ENCODE measurements at places on chromosomes 12 and 14. TPM values are rescaled to one million over a fixed set of nuclear protein-coding genes. Genes with fewer than 3 reads are reported as not detected.

The KRT82 gene
- total RNA-seq, result not detected

The KERA gene
- total RNA-seq, result not detected

The OR10G2 gene
- not detected for total RNA-seq

The PPP1R3E gene
- 1.9 TPM for total RNA-seq

GRCh38 chr14:20781803-20782202 is 735 bp downstream of the RNASE6 start:
- DNase-seq, result no peak

- no peak for DNase-seq
Observed at GRCh38 chr12:68573406-68573805, 37.3 kb upstream of the RAP1B start.

DNA sequence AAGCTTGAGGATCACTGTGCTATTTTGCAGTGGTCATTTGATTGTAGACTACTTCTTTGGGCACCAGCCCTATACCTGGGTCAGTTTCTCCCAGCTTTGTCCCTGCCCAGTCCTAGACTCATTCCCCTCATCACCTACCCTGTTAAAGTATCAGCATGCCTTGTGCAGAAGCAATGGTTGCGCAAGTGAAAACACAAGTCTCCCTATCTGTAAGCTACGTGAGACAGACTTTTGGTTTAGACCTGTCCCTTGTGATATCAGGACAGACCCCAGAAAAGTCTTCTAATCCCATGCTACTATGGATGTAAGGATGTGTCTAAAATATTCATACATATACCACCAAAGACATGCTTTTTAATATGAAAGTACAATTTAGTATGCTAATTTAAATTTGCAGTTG is 88.8 kb upstream of the ATP2B1 start:
- no peak for DNase-seq

DNA sequence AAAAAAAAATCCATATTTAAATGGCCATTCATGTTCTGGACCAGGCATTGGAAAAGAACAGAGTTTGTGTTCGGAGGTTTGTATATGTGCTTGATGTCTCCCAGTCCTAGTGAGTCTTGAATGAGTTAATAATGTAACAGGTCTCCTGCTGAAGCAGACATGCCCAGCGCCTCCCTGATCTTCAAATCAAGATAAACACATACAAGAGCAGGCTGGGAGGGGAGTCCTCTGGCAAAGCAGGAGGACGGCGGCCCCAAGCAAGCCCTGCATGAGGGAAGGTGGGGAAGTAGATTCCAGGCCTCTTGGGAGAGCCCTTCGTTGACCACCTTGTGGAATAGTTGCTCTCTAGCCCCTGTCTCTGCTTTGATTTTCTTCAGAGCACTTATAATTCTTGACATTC is 156.3 kb downstream of the ZFP36L1 start:
- no peak for DNase-seq

- no peak for DNase-seq
Observed at GRCh38 chr12:120936197-120936596, 32.0 kb upstream of the SPPL3 start.

- DNase-seq, result no peak
Observed at GRCh38 chr12:108634341-108634751, 652 bp upstream of the SELPLG start.

- peak; percentile 70 for DNase-seq
Observed at GRCh38 chr12:122610911-122611310, 83.9 kb downstream of the KNTC1 start.

- no peak for DNase-seq
Observed at GRCh38 chr12:130672089-130672820, 43.8 kb downstream of the RIMBP2 start.

DNA sequence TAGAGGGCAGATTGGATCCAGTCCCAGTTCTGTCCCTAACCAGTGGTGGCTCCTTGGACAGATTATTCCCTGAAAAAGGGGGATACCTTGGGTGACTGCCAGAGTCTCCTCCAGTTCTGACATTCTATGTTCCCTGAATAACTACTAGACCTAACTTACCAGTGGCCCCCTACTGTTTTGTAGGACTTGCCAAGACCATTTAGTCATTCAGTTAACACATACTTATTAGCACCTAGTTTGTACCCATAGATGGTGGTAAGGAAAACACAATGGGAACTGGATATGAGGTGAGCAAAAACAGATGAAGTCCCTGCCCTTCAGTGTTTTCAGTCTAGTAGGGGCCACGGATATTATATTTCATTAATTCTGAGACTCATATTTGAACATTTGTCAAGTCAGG is 3.5 kb downstream of the PRPF40B start:
- no peak for DNase-seq

GRCh38 chr12:1117970-1118563 is 127.0 kb downstream of the ERC1 start:
- DNase-seq, result peak; percentile 72

GRCh38 chr14:55142466-55142865 is 13.4 kb downstream of the LGALS3 start:
- no peak for DNase-seq

DNA sequence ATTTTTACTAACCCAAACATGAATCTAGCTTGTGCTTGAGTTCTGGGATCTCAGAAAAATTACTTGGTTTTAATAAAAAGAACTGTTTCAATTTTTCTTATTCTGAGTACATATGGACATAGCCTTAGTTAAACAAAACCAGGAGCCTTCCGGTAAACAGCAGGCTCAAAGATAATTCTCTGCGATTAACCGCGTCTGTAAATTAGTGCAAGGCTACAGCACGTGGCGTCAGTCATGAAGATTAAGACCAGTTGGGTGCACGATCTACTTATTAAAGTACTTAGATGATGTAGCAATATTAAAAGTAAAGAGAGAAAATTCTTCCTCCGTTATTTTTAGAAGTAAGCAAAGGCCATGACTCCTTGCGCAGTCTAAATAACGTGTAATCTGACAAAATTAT is 700 bp downstream of the KCNJ8 start:
- DNase-seq, result no peak

- no peak for DNase-seq
Observed at GRCh38 chr12:44503329-44503728, 372.8 kb downstream of the NELL2 start.

GRCh38 chr12:81377771-81378170 is 299.9 kb downstream of the ACSS3 start:
- no peak for DNase-seq

GRCh38 chr12:51740536-51740935 is 108.0 kb downstream of the FIGNL2 start:
- no peak for DNase-seq

DNA sequence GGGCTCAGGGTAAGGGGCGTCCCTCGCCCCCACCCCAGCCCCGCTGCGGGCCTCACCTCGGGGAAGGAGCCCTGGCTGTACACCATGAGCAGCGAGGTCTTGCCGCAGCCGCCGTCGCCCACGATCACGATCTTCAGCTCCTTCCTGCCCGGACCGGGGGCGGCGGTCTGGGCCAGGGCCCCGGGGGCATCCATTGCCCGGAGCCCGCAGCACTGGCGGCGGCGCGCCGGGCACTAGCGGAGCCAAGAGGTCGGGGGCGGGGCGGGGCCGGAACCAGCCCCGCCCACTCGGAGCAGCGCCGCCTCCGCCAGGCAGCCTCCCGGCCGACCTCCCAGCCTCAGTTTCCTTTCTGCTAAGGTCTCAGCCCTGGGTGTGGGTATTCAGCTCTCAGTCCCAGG is at the start of gene RHOF:
Gene RHOF, minus strand, starts transcription at position 249 of the 398 bp plus-strand sequence. Its CDS starts 55 bp downstream, at position 194.
- DNase-seq, result no peak

DNA sequence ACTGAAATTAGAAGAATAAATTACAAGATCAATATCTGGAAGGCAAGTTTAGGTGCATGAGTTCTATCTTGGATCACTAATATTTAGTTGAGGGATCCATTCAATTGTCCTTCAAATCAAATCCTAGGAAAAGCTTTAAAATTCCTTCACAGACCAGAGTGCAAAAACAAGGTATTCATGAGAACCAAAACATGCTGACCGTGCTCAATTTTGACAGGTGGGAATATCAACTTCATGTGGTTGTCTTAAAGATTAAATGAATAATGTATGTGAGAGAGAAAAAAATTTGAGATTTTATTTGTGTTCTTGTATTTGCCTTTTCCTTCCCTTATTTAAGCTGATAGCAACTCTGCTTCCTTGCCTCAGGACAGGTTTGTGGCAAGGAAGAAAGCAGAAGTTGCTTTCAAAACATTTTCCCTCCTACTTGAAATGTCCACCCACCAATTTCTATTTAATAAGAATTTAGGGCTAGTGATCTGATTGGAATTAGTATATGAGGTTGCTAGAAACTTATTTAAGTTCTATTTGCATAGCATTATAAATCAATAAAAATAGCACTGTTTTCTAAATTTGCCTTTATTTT is 4.9 kb upstream of the PPP1R12A start:
- no peak for DNase-seq

GRCh38 chr14:92717571-92718042 is 30.8 kb downstream of the LGMN start:
- DNase-seq, result no peak

DNA sequence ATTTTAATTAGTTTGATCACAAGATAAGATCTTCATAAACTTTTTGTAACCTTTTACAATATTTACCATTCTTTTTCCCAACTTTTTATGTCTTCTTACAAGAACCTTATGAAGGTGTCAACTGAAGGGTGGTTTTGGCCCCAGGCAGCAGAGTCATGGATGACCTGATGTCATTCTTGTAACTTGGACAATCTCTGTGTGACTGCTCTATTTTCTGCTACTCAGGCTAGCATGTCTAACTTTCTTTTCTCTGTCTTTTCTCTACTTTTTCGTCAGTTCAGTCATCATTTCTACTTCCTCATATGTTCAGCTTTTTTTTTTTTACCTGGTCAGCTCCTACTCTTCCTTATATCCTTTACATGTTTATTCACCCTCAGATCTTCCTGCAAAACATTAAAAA is 150.7 kb upstream of the PTPRQ start:
- DNase-seq, result no peak

DNA sequence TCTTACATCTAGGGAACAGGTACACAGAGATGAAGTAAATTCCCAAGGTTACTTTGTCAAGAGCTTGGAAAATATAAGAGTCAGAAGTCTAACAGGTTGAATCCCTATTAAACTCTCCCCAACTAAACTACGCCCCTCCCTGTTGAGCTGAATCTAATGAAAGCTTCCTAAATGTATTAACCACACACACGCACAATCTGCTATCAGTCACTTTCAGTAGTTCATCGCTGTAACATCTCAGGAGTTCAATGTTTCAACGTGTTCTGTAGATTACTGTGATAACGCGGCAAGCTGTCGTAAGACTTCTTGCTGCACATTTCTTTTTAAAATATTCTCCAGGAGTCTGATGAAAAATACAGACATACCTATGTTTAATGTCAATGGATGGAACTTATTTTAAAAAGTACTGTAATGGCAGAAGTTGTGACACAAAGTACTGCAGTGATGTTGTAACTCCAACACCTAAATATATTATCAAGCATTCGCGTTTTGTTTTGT is 612 bp upstream of the SLC25A3 start:
- DNase-seq, result peak; percentile 13

DNA sequence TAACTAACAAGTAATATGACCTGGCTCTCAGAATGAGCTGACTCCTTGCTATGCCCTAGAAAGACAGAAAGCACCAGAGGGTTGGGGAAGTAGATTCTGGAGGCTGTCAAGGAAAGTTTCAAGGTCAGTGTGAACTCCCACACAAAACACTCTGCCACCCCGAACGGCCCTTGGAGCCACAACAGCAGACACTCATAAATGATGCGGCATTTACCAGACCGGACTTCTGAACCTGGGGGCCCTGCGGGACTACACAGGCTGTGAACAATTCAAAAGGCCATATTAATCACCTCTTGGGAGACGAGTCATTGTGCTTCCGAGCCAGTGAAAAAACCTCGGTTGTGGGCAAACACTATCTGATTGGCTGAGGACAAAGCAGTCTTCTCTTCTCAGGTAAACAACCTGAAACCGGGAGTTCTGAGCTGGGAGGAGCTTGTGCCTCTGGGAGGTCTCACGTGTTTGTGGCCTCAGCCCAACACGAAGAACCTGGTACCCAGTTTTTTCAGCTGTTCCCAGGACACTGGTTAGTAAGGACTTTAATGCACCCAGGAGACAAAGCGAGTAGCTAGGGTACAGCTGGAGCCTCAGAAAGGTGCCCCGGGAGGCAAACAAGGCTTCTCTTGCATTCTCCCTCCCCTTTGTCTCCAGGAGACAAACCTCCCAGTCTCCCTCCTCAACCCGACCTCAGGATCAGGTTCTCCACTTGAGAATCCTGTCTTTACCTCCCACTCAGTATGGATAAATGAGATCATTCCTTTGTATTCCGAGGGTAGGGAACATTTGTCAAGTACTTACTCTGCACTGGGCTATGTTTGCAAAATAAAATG is 35.3 kb downstream of the VWF start:
- peak; percentile 90 for DNase-seq

DNA sequence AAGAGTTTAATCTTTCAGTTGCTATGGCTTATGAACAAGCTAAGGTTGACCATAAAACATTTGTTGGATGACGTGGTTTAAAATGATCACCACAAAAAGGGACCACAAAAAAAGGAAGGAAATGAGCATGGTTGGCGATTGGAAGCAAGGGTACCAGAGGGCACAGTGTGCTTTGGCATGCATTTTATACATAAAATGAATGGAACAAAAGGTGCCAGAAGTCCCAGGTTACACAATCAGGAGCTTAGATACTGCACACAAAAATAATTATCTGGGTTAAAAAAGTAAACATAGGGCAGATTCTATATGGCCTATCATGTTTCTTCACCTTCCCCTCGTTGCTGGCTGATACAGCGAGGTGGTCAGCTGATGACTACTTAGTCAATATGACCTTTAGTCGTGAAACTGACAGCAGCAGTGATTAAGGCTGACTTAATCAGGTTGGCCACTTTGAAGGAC is 50.7 kb downstream of the ZC3H14 start:
- DNase-seq, result peak; percentile 78

- DNase-seq, result no peak
Observed at GRCh38 chr12:7034464-7034863, 16.2 kb upstream of the LPCAT3 start.

DNA sequence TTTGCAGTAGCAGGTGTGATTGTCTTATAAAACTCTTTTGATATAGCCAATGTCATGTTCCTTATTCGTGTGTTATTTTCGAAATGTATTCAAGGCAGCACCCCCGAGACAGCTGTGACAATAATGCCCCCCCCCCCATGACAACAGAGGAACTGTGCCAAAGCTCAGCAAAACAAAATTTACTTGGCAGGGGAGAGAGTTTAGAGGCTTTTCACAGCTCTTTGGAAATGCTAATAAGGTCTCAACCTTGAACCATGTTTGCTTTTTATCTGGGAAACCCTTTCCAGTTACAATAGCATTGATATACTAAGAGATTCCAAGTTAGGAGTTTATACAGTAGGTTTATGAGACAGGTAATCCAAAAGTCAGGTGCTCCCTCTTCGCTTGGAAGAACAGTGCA is 56.4 kb upstream of the USP44 start:
- DNase-seq, result no peak

DNA sequence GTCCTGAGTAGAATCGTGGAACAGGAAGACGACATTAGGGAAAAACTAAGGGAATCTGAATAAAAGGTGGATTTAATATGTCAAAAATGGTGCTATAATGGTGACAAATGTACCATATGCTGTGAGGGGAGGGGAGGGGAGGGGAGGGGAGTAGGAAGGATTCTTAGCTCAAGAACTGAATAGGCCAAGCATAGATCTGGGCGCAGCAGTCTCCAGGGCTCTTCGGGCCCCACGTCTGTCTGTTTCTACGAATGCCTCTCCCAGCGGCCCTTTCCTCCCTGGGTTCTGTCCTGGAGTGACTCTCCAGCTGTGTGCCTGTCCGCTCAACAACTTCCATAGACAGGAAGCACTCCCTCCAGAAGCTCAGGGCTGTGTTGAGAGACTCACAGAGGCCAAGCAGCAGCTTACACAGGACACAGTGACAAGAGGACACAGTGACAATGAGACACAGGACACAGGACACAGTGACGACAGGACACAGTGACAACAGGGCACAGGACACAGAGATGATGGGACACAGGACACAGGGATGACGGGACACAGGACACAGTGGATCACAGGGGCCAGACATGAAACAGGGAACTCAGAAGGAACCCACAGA is 42.4 kb upstream of the PPP2R5C start:
- DNase-seq, result no peak

Data from renal cortical epithelial cell (primary cell).